ENCODE measurements at places on chromosomes 3 and 15. TPM values are rescaled to one million over a fixed set of nuclear protein-coding genes. Genes with fewer than 3 reads are reported as not detected.

Gene TP63
- total RNA-seq, result 8.9 TPM

Gene FEZF2
- total RNA-seq, result 14.3 TPM

Gene DPPA4
- total RNA-seq, result 1.9 TPM

Gene BOC
- total RNA-seq, result 104 TPM

Gene COLQ
- total RNA-seq, result 5.0 TPM

Gene WDR93
- total RNA-seq, result 0.66 TPM

Gene DUOXA2
- not detected for total RNA-seq

Gene USP13
- 17.2 TPM for total RNA-seq

Gene GMNC
- 3.4 TPM for total RNA-seq

Gene CNTN4
- 98.5 TPM for total RNA-seq

Gene TGM4
- not detected for total RNA-seq

Gene TGM5
- total RNA-seq, result 0.38 TPM

Gene LRTM1
- total RNA-seq, result 22.9 TPM

Gene PLCL2
- total RNA-seq, result 71.1 TPM

Gene GP5
- total RNA-seq, result 1.1 TPM

Gene PRR23E
- not detected for total RNA-seq

Gene MORF4L1
- 632 TPM for total RNA-seq

Gene RASGRP1
- total RNA-seq, result 16.3 TPM

Gene IQCF5
- not detected for total RNA-seq

Gene NGLY1
- total RNA-seq, result 69.1 TPM

Gene GRM7
- total RNA-seq, result 16.7 TPM

Gene GNB4
- 46.9 TPM for total RNA-seq

Gene DIPK2A
- total RNA-seq, result 78.3 TPM

Gene IL20RB
- total RNA-seq, result 0.38 TPM

Gene CLRN1
- 12.0 TPM for total RNA-seq

Gene LRRIQ4
- 0.33 TPM for total RNA-seq

Gene ALDH1A3
- total RNA-seq, result 143 TPM

Gene FETUB
- total RNA-seq, result not detected

Gene SKOR1
- total RNA-seq, result 0.33 TPM

Gene SCAMP5
- 34.9 TPM for total RNA-seq

Gene PPARG
- 5.5 TPM for total RNA-seq

Gene SPATA12
- total RNA-seq, result not detected

Gene GRIP2
- 9.1 TPM for total RNA-seq

Gene FGD5
- total RNA-seq, result 17.3 TPM

Gene GJD2
- 14.5 TPM for total RNA-seq

Gene LRRC2
- total RNA-seq, result 3.6 TPM

Gene DNAH1
- 9.0 TPM for total RNA-seq

Data from camera-type eye (tissue), 1 donor.